Stimulated activated CD4-positive, alpha-beta T cell treated with anti-CD3 and anti-CD28 coated beads, Interleukin-12 subunit alpha, Interleukin-12 subunit beta, amount 100 ng/mL, for 24 hours (primary cell): ENCODE measurements at places on chromosomes 6 and 20.

DNA sequence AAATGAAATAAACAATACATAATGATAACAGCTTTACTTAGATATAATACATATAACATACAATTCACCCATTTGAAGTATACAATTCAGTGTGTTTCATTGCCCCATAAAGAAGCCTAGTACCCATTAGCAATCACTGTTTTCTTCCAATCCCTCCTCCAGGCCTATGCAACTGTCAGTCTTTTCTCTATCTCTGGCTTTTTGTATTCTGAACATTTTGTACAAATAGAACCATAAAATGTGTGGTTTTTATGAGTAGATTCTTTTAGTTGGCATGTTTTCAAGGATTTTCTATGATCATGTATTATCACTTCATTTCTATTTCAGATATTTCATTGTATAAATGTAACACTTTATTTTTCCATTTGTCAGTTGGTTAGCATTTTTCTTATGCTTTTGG lies 54.6 kb upstream of the MYO6 start:
- no peak for DNase-seq

DNA sequence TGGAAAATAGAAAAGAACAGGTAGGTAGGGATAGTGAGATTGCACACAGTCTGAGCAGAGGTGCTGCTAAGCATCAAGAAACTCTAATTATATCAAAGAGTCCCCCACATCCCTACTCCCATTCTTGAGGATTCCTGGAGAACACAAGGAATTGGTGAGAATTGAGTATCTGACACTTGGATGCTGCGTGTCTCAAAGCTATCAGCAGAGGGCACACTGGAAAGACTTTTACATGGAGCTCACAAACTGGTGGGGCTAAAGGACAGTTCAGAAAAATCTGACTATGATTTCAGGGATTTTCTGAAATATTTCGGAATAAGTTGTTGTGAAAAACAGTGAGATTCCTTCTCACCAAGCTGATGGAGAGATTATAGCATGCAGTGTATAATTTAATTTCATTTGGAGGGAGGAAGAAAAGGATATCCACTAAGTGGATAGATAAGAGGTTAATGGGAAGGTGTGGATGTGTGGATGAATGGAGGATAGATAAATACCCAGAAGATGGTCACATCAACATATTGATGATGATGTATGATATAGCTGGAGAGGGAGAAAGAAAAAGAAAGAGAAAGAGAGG lies 215.4 kb upstream of the DEFB112 start:
- no peak for DNase-seq

GRCh38 chr6:136989571-136990241 lies 55.1 kb downstream of the IL20RA start:
- no peak for DNase-seq

DNA sequence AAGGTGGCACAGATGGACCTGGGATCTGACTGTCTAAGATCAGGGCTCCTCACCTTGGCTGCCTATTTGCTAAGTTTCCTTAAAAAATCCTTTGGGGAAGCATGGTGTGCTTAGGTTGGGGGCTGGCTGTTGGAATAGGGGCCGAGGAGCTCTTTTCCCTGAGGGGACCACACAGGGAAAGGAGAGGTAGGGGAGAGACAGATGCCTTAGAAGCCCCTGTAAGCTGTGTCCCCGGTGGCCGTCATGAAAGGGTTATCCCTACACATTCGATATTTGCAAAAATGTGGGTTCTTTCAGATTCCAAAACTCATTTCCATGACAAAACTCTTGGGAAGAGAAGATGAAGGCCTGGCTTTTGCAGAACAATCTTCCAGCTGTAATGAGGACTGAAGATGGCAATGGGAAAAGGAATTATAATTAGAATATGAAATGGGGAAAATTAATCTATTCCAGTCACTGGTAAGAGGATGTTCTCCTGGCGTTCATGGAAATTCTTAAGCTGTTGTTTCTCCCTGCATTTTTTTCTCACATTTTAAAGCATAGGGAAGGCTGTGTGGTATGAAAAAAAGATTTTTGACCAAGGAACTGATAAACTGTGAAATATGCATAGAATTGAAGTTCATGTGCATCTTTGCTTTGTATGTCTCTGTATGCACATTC lies 53.8 kb downstream of the TOX2 start:
- no peak for DNase-seq

- DNase-seq = no peak
These were observed 34.7 kb downstream of the KIAA1755 start for GRCh38 chr20:38225900-38226263.

GRCh38 chr6:150030611-150031010 lies 5.3 kb upstream of the RAET1L start:
- no peak for DNase-seq

GRCh38 chr6:44590471-44590870 lies 203.0 kb downstream of the CDC5L start:
- no peak for DNase-seq

GRCh38 chr6:156851454-156851921 lies 74.3 kb downstream of the ARID1B start:
- DNase-seq = no peak

GRCh38 chr6:56766806-56767178 lies 124.1 kb upstream of the DST start:
- DNase-seq = no peak

GRCh38 chr20:6122111-6122872 lies 538 bp downstream of the FERMT1 start:
- no peak for DNase-seq

DNA sequence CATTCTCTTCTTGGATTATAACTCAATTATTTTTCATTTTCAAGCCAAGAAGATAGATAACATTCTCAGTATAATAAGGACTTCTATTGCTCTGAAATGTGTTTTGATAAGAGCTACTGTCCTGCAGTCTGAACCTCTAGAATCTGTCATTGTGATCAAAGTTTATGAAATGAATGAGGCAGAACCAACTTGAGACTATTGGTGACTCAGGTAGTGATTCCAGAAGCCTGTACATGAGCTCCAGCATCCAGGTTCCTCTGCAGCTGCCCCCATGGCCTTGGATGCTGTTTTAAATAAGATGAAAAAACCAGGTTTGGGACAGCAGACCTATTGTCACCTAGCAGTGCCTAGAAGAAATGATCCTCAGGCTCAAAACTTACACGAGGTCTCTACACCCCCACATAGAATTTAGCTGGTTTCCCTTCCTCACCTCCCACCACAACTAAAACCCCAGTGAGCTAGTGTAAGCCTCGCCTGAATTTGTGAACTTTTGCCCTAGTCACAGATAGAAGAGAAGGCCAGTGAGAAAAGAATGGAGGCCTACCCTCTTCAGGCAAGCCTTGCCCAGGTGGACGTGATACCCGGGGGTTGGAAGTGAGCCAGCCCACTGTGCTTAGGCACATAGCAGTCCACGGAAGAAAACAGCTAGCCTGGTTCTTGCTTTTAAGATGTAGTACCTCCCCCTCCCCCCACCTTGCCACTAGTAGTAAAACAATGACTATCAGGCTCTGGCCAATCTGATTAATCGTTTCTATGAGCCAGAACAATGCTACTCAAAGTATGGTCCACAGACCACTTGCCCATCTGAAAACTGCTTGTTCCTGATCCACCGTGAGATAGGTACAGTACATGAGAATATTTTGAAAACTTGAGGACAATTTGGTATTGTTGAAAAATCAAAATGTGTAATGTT lies 73.0 kb upstream of the SYNJ2 start:
- DNase-seq = no peak

- no peak for DNase-seq
These were observed 101.8 kb downstream of the PHACTR1 start for GRCh38 chr6:12818324-12818723.

- DNase-seq = no peak
These were observed 188.4 kb upstream of the SULF2 start for GRCh38 chr20:47973519-47974233.

- no peak for DNase-seq
These were observed 410.7 kb upstream of the RUNX2 start for GRCh38 chr6:44917430-44917829.

GRCh38 chr6:137342607-137343190 lies 123.5 kb upstream of the IFNGR1 start:
- no peak for DNase-seq

DNA sequence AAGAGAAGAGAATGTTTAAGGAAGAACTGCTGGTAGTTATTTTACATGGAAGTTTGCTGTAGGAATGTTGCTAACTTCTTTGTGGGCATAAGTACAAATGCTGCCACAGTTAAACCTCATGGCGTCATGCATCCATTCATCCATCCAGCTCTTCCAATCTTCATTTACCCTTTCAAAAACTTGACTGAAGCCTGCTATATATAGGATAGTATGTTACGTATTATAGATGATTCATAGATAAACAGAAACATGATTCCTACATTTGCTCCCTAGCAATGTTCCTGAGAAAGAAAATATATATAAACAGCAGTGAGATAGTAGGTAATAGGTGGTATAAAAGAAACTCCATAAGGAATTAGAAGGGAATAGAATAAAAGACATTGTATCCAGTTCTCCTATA lies 93.7 kb downstream of the NDUFAF5 start:
- no peak for DNase-seq

GRCh38 chr6:46888031-46888430 lies 33.7 kb downstream of the ADGRF5 start:
- no peak for DNase-seq

DNA sequence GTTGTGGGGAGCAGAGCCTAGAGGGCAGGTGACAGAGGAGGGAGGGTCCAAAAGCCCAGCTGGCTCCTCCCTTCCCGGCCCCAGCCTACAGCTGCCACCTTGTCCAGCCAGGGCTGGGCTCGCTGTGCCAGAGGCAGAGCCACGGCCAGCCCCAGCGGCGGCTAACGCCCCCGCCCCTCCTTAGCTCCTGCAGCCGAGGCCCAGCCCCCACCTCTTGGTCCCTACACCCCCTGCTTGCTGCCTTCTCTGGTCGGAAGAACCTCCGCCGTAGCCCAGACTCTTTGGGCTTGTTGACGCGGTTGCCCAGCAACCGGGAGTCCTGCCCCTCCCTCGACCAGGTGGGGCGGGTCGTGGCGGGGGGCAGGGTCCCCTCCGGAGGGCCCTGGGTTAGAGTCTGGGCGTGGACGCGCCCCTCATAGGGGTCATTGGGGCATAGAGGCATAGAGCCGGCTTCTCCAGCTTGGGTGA lies 521 bp upstream of the LKAAEAR1 start:
- DNase-seq = no peak

- no peak for DNase-seq
These were observed 121.3 kb downstream of the STXBP5 start for GRCh38 chr6:147325557-147325956.

- DNase-seq = no peak
These were observed 1140.2 kb downstream of the HACE1 start for GRCh38 chr6:103719545-103719944.

GRCh38 chr6:15026832-15027231 lies 219.0 kb upstream of the JARID2 start:
- no peak for DNase-seq

- no peak for DNase-seq
These were observed 374.6 kb upstream of the SYNCRIP start for GRCh38 chr6:86017236-86017635.

- DNase-seq = no peak
These were observed 6.8 kb downstream of the DUSP15 start for GRCh38 chr20:31863296-31864085.

- DNase-seq = no peak
These were observed 41.7 kb downstream of the CNKSR3 start for GRCh38 chr6:154468760-154469159.

- no peak for DNase-seq
These were observed 35.4 kb downstream of the KIF3B start for GRCh38 chr20:32312718-32313424.

- DNase-seq = no peak
These were observed 28.9 kb upstream of the FAM83D start for GRCh38 chr20:38897267-38897666.

DNA sequence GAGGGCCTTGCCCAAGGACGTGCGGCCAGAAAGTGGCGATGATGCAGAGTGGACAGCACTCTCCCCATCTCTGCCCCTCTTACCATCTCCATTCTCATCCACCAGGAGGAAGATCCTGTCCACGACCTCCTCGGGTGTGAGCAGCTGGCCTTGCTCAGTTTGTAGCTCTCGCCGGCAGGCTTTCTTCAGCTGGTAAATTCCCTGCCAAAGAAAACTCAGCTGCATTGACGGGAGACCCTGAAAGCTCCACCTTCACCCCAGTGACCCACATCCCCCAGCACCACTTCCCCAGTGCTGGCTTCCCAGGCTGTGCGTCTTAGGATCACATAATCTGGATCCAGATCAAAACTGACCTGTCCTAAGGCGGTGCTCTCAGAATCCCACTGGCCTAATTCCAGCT lies 9.2 kb downstream of the GUCA1B start:
- no peak for DNase-seq

DNA sequence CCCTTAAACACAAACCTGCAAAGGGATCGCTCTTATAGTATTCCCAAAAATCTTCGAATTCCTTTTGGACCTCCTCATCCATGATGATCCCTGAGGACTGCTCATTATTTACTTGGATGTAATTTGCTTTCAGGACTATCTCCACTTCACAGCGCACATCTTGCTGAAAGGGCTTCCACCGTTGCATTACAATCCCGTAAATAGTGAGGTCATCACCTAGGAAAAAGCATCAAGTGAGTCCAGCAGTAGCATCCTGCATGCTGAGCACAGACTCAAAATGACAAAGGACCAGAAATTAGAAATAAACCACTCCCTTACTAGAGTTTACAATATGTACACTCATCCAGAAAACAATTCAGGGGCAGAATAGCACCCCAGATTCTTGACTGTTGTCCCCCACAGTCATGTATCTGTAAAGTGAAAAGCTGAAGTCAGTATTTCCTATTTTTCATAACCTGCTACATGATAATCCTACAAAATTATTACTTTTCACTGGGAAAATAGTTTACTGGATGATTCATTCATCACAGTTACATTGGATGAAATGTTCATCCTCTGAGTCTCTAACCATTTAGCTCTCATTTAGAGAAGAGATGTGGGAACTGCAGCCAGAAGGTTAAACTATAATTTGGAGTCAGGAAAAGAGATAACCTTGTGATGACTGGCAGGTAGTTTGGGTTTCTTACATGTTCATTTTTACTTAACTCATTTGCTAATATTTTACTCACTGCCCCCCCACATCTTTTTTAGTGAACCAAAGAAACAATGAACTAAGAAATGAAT lies 17.2 kb downstream of the MCM9 start:
- DNase-seq = no peak

GRCh38 chr6:65786815-65787214 lies 79.8 kb upstream of the EYS start:
- DNase-seq = no peak
